Stimulated activated CD4-positive, alpha-beta T cell treated with anti-CD3 and anti-CD28 coated beads, Interleukin-4, amount 100 ng/mL, for 24 hours (primary cell): ENCODE measurements at places on chromosomes 2 and 18.

DNA sequence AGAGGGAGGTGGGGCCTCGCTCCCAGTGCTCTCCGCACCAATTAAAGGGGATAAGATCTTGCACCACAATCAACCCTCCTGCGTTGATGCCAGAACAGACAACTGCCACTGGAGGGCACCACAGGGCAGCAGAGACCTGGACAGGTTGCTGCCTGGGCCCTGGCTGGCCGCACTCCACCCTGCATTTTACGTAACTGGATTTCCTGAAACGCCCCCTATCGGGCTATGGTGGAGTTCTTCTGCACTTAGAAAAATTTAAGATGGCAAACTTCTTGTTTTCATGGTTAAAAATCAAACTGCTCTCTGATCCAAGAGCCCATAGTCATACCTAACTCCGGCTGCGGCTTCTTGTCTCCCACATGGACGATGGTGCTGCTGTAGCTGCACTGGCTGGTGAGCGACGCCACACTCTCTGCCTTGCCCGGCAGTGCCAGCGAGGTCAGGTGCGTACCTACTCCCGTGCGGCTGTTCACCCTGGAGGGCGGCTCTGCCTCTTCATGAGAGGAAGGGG lies 16.8 kb upstream of the HES6 start:
- peak; percentile 78 for DNase-seq

DNA sequence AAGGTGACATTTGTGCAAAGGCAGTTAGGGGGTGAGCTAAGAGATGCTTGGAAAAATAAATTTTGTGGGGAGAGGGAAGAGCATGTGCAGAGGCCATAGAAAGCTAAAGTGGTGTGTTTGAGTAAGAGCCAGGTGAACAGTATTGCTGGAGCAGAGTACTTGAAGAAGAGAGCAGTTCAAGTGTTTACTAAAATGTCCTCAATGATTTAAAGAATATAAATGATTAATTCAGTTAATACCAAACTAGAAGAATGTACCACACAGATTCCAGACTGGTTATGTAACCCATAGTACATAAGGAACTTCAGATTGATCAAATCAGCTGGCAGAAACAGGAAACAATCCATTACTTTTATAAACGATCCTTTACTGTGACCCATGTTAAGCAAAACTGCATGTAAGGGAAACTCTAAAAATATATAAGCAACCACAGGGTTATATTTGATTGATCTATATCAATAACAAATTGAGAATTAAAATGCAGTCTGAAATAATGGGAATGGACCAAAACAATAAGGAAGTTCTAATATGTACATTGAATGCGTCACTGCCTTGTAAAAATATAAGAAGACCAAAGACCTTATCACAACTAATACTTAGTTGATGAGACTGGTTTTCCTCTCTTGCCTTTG lies 76.9 kb downstream of the LDAH start:
- no peak for DNase-seq

DNA sequence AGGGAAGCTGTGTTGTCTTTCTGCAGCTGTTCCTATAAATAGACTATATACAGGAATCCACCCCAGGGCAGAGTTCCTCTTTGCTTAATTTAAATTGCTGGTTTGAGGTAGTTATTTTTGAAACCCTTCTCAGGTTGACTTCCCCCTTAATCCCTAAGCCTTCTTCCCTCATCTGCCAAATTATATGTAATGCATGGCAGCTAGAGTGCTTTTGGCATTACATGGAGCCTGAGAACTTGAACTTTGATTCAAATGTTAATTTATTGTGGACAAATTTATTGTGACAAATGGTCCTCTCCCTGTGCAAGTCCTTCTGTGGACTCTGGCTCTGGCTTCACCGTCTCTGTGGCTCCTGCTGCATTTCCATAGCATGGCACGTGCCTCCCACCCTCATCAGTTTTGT lies 29.2 kb downstream of the MYO1B start:
- DNase-seq: no peak

GRCh38 chr2:160970052-160970965 lies 189.9 kb upstream of the TANK start:
- peak; percentile 8 for DNase-seq

- no peak for DNase-seq
These were observed 190.7 kb downstream of the PDE11A start for GRCh38 chr2:177881921-177882320.
